ENCODE measurements at places on chromosomes 2 and 18.

DNA sequence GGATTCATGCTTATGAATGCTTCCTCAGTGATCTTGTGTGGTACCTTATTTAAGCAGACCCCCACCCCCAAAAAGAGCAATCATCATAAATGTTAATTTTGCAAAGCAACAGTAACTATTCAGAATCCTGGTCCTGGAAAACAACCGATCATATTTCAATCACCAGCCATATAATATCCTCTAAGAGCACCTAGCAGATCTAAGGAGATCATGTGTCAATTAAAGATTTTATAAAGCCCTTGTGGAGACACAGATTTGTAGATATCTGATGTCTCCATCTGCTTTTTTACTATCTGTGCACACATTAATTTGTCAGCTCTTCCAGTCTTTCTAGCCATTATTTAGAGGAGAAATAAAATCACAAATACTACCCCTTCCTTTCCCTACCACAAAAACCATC is 423.7 kb downstream of the TGIF1 start:
- DNase-seq = no peak

- no peak for DNase-seq
These were observed 52.3 kb downstream of the CYP26B1 start for GRCh38 chr2:72095364-72095763.

DNA sequence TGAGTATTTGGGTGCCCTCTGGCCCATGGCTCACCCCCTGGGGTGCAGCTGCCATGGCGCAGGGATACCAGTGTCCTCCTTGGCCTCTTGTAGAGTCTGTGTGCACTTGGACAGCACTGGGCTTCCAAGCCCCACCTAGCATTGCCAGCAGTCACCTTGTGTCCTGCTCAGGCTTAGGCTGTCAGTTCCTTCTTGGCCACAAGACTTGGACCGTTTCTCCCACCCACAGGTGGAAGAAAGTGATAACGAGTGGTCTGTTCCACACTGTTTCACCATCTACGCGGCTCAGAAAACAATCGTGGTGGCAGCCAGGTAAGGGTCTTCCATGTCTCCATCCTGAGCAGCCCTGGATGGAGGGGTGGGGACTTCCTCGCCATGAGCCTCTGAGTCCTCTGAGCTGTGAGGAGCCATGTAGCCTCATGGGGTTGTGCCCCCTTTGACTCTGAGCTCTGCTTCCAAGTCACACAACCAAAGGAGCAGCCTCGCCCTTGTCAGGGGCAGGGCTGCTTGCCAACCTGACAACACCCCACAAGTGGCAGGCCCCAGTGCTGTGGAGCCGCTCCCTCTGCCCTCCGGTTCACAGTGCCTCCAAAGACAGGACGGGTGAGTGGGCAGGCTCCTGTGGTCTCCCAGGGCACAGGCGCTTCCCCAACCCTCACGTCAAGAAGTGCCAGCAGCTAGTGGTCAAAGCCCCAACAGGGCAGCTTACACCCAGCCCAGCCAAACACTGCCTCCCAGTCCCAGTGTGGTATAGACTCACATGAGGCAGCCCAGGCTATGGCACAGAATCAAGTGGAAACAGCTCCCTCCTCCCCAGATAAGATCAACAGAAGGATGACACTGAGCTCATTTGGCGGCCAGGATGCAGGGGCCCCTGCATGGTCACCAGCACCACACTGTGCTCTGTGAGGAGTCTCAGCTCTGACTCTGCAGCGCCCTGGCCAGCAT is 18.4 kb downstream of the STK25 start:
- DNase-seq = no peak

DNA sequence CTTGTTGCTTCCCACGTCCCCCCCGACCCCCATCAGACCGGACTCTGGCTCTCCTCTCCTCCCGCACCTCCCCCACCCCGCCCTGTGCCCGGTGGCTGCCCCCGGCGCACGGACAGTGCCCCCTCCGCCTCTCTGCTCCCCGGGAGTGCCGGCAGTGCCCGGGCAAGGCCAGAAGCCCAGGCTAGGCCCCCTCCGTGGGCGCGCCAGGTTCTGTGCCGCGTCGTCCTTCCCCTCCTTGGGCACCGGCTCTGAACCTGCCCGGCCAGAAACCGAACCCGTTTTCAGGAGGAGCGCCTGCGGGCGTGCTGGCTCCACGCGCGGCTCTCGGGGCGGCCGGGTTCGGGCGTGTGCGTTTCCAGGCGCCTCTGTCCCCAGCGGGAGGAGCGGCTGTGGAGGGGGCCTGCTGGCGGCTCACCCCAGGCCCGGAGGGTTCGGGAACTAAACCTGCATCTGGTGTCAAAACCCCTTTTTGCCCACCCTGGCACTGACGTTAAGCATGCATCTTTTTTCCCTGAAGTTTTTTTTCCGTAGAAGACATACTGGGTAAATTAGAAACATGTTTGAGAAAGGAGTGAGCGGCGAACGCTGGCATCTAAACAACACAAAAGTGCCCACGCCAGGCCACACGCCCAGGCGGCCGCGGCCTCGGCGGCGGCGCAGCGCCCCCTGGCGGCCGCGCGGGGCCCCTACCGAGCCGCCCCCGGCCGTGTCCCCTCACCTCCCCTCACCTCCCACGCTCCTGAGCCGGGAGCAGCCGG is 123.9 kb upstream of the SLC1A4 start:
- peak; percentile 39 for DNase-seq

GRCh38 chr2:109125593-109126500 is 3.2 kb upstream of the SH3RF3 start:
- DNase-seq = no peak

DNA sequence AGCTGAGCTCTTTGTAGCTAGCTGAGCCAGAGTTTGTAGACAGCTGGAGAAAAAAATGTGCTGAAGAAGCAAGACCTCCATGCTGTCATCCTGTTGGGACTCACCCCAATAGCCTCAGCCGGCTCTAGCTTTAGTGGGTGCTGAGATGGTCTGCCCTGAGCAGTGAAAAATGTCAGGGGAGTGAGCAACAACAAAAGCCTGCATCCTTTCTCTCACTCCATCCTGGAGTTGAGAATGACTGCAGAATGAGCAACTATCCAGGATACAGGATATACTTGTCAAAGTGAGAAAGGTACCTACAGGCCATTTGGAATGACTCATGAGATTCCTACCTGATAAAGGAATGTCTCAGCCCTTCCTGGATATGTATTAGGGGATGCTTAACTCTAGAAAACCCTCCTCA is 146.1 kb upstream of the DLX2 start:
- DNase-seq = no peak

DNA sequence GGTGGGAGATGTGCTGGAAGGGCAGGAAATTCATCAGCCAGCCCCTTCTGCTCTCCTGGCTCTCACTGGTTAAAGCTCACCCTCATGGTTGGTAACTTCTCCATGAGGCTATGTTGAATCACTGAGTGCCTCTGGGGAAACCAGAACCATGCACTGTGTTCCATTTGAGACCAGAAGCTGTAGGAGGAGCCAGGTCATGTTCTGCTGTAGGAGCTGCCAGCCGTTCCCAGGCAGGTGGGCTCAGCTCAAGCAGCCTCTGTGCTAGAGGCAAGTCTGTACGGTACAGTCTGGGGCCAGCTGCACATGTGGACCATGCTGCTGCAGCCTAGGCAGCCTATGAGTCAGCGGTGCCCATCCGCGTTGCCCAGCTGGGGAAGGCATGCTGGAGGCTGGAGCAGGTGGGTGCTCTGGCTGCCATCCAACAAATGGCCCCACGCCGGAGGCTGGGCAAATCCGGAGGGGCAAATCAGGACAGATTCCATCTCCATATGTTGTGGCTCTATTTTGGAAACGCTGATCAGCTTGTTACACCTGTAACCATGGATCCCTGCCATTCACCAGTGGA is 22.0 kb upstream of the KCNF1 start:
- no peak for DNase-seq

GRCh38 chr18:66819235-66819634 is 215.3 kb upstream of the CDH19 start:
- DNase-seq = no peak

DNA sequence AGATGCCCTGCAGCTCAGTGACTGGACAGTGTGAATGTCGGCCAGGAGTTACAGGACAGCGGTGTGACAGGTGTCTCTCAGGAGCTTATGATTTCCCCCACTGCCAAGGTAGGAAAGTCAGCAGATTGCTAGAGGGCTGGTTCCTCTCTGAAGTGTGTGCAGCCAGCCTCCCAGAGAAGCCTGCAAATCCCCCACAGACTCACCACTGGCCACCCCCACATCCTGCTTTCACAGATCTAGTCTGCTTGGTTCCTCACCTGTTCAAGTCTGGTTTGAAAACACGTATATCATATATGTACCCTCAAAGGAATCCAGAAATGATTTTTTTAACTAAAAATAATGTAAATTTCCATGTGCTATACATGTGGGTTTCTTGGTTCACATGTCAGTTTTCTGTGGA is 121.1 kb downstream of the LAMA3 start:
- no peak for DNase-seq

DNA sequence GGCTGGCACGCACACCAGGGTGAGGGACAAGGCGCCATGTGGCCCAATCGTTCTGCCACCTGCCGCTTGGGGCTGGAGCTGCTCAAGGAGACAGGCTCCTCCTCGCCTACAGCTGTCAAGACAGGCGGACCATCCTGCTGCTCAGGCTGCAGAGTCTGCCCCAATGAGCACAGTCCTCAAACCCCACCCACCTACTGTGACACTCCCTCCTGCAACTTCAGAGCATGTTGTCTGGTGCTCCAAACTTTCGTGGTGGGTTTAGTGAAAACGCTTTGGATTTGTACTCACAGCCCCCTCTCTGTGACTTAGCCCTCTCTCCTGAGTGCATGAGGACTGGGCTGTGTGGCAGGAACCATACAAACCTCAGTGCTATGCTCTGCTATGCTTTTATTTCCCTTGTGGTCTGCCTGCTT is 23.2 kb upstream of the SLC35F6 start:
- no peak for DNase-seq

DNA sequence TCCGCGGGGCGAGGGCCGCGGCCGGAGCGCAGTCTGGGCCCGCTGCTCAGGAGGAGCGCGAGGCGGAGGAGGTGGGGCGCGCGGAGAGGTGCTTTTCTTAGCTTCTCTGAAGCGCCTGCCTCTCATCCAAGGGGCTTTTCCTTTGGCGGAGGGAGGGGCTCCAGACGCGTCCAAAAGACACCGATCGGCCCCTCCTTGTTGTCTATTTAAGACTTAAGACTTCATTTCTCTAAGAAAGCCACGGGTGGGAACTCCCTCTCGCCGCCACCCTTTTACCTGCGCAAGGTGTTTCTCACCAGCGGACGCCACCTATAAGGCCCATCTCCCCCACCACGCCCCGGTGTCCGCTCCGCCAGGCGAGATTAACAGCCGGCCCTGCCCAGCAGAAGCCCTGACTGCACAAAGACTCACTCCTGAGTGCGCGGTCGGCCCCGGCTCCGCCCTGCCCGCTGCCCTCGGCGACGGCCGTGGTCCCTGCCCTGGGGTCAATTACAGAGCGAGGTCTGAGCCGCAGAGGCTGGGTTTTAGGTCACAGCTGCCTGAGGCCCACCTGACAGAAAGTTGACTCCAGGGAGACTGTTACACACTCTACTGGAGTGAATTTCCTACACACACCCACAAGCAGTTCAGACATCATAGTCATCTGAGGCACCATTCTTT is at the start of gene DSC2:
TSS of gene DSC2 (minus strand) at position 397 of the 660 bp plus-strand sequence. CDS start 450 bp downstream, outside the sequence.
- no peak for DNase-seq

DNA sequence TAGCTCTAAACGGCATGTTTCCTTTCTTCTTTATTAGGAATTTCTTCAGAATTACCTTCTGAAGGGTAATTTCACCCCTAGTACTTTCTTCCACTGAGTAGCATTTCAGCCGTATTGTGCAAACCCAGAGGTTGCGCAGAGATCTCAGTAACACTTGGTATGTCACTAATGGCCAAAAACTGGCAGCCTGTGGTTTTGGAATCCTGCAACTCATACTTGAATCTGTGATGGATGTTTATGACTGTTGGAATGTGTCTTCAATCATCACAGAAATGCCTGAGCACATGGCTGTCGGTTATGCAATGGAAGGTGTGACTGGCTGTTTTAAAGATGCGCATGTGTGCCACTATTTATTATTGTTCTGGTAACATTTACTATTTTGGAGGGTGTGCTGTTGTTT is 100.0 kb downstream of the COLEC12 start:
- DNase-seq = no peak

DNA sequence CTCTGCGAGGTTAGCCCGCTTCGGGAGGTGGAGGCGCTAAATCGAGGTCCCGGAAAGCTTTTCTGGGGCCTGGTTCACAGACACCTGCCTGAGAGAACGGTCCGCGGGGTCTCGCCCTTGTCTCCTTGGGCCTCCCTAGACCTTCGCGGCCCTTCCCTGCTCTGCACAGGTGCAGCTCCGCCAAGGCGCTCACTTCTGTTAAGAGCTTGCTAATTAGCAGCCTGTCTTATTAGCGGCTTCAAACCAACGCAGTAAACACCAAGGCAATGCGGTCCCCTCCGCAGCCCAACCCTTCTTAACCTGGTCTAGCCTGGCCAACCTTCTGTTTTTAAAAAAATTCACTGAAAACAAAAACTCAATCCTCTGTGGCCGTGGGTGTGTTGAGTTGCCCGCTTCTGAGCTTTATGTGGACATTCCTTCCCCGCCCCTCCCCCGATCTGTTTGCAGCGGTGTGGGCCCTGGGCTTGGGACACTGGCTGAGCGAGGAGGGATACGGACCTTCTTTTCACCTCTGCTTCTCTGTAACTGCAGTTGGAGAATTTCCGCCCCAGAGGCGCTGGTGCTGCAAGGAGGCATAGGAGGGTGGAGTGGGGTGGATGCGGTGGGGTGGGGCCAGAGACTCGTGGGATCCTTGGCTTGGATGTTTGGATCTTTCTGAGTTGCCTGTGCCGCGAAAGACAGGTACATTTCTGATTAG is 3.4 kb upstream of the HOXD4 start:
- DNase-seq = no peak

Data from stimulated activated CD8-positive, alpha-beta memory T cell treated with anti-CD3 and anti-CD28 coated beads, Interleukin-15, amount 100 ng/mL, for 24 hours (primary cell).